ENCODE measurements at places on chromosomes 11 and 22. TPM values are rescaled to one million over a fixed set of nuclear protein-coding genes. Genes with fewer than 3 reads are reported as not detected.

GRCh38 chr22:49869845-49870712 is 16.4 kb downstream of the ZBED4 start:
- no peak for DNase-seq

- DNase-seq: no peak
These were observed 19.5 kb downstream of the MRGPRD start for GRCh38 chr11:68961245-68961644.

DNA sequence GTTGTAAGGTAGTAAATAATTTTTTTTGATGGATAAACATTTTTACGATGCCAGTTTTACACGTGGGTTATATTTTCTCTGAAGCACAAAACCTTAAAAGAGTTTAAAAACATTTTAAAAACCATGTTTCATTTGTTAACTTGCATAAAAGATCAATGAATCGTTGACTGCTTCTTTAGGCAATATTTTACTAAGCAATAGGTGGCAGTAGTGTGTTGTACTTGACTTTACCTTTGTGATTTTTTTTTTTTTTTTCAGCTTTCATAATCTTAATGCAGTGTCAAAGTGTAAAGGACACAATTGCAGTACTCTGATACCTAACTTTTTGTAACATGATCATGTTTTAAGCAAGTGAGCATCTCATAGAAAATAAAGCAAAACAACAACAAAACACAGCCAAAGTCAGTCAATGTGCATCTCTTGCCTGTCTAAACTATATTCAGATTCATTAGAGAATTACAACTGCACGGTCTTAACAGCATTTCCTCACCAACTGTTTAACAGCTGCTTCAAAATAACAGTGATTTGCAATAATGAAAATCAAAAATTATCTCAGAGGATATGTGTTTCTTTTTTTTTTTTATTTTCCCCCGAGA is 27.7 kb downstream of the DNAJC24 start:
- no peak for DNase-seq

The FGF3 gene
- not detected for total RNA-seq

The SLC37A2 gene
- total RNA-seq: 2.2 TPM

GRCh38 chr11:1162491-1163311 is 4.9 kb downstream of the MUC5AC start:
- DNase-seq: no peak

DNA sequence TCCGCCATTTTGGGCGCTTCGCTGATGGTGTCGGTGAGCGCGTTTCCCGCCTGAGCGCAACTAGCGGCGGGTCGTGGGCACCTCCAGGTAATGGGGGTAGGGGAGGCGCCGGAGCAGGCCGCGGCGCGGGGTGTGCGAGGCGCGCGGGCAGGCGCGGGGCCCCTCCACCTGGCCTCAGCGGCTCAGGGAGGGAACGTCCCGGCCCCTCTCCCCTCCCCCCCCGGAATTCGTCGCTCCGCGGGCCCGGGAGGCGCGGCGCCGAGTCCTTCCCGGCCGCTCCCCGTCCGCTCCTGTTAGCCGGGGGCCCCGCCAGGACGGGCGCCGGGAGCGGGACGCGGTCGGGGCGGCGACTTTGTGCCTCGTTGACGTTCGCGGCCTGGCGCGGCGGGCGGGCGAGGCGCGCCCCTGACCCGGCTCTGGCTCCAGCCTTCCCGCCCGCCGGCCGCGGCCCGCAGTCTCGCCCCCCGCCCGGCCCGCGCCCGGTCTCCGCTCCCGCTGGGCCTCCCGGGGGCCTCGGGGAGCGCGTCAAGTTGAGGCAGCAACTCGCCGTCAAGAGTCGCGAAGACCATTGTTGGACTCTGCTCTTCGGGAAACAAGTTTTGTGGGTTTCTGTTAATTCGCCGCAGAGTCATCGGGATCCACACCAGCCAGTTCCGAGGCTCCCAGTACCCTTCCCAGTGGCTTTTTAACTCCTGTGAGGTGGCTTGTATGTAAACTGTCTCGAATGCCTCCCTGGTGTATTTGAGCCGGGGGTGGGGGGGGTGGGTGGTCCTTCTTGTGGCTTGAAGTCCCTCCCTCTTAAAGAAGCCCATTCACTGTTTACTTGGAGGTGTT is at the start of gene PPP6R3:
TSS of gene PPP6R3 (plus strand) at position 12 of the 834 bp plus-strand sequence. CDS start 76,913 bp downstream, outside the sequence.
- no peak for DNase-seq

The IL10RA gene
- 0.74 TPM for total RNA-seq

The SPON1 gene
- total RNA-seq: 4.1 TPM

Measured in WTC11 (cell line).